ENCODE measurements at places on chromosomes 6 and 20.

GRCh38 chr20:20410678-20411077 lies 42.8 kb downstream of the INSM1 start:
- no peak for DNase-seq

GRCh38 chr6:5540370-5540769 lies 279.1 kb downstream of the FARS2 start:
- no peak for DNase-seq

DNA sequence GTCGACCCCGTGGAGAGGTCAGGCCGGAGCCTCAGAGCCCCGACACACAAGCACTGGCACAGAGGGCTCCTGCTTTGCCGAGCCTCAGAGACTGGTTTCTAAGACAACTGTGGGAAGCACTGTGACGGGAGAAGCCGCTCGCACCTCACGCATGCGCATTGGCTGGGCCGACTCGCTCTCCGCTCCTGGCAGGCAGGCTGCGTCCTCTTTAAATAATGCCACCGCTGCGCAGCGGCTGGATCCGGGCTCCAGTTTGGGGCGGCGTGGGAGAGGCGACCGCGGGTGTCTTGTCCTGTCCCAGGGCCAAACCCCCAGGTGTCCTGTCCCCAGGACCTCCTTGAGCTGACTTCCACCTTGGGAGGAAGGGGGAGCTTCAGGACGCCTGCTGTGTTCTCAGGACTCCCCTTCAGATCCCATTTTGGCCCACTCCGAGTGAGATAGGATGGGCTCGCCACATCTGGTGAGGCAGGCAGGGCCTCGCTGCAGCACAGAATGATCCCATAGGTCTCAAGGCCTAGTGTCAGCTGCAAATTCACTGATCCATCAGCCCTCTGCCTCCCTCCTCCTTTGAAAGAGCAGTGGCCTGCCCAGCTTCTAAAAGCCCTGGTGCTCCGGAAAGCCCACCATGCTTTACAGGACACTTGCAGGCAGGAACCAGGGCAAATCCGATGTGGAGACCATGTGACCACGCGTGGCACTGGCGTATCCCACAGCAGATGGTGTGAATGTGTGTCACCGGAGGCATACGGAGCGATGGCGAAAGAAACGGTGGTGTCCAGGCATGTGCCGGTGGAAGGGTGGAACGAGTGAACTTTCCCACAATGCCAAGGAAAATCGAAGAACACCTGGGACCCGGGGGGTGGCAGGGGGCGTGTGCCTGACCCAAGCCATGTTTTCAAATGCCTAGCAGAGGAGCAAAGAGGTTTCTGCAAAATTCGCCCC lies 169.3 kb upstream of the ZNF337 start:
- DNase-seq = peak; percentile 5

DNA sequence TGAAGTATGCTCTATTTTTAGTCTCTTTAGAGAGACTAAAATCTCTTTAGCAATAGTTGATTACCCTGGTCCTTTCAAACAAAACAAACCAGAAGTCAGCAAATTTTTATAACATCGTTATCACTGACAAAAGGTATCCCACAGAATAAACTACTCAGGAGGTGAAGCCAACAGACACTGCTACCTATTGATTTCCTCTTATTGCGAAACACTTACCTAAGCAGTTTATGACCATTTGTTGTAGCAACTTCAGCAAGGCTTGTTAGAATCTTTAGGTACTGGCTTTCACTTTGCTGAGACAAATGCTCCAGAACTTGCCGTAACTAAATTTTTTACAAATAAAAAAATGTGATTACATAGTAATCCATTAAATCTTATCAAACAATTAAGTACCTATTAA lies 64.4 kb downstream of the HACE1 start:
- no peak for DNase-seq

GRCh38 chr6:17972074-17972952 lies 15.1 kb downstream of the KIF13A start:
- no peak for DNase-seq

DNA sequence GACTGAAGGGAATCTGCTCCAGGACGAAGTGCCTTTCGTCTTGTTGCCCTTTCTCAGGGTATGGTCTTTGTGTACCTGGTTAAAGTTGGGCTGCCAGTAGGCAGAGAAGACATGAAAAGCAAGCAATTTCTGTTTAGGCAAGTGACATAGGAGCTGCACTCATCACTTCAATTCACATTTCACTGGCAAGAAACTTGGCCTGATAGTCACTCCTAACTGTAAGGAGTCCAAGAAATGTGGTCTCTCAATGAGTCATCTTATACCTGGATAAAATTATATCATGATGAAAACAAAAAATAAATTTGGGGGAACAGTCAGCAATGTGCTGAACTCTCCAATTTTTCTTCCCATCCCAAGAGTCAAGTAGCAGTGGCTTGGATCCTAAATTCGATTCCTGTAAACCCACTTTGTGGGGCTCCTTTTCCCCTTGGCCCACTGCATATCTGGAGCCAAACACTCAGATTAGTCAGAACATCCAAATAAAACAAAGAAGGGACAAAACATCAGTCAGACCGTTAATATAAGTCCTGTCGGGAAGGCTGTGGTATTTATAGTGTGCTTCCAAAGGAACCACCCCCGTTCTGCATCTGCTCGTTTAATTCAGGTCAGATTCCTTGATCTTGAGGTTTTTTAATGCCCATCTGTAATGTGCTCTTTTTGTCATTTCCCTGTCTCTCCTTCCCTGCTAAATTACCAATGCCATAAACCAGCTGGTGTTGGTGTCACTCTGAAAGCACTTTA lies 5.0 kb upstream of the GABRR1 start:
- DNase-seq = no peak

DNA sequence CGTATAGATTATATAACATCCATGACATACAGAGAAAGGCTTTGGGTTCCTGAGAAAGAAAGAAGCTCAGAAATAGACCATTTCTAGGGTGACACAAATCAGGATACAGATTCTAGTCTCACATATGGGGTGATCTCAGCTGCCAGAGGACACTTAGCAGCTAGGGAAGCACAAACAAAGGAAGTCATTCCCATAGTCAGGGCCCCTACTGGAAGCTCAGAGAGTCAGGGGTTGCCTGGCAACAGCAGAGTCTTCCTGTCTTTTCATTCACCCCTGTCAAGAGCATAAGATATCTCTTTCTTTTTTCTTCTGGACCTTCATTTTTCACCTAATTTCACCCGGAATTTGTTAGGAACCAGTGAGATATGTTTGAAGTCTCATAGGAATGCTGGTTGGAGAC lies 81.9 kb upstream of the IYD start:
- DNase-seq = no peak

- no peak for DNase-seq
Observed at GRCh38 chr6:111291336-111292259, 191.4 kb downstream of the REV3L start.

DNA sequence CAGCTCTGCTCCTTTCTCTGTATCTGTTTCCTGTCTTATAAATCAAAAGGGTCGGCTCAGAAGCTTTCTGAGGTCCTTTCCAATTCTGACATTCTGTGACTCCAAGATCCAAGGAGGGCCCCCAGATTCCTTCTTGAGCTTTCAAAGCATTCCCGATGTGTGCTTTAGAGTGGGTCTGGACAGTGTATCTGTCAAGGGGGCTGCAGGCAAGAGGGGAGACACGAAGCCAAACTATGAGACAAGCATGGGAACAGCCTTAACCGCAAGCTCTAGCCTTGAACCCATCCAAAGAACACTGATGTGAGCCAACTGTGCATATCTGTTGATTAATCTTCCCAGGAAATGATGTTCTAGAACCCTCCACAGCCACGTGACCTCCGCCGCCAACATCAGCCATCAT lies 73.8 kb downstream of the TSHZ2 start:
- no peak for DNase-seq

DNA sequence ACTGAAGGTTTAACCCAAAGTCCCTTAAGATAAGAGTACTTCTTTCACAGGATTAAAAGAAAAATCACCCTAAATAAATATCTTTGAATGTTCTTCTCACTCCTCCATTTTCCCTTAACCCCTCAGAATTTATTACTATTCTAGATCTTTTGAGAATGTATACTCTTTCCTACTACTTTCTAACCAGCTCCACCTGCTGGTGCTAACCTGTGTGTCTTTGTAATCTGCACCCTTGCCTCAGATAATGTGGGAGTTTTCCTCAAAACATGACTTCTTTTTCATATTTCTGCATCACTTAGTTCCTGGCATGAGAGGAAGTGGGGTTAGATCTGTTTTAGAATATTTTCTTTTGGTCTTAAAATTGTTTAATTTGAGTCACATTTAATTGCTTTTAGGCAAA lies 394.2 kb downstream of the BMP2 start:
- DNase-seq = no peak

- DNase-seq = no peak
Observed at GRCh38 chr6:63685446-63686379, 50.1 kb downstream of the PHF3 start.

DNA sequence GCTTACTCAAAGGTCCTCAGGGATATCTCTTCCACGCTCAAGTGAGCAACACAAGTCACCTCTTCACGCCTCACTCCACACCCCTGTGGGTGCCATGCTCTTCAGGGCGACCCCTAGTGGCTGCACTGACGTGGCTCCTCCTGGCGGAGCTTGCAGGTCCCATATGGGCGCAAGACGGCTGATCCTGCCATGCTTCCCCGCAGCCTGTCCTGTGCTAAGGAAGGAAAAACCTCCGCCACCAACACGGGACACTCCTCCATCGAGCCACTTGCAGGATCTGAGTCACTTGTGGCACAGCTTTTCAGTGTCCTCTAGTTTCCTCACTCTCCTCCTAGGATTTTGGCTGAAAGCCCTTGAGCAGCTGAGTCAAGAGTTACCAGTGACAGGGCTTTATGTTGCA lies 90.7 kb downstream of the KHDC1L start:
- peak; percentile 11 for DNase-seq

DNA sequence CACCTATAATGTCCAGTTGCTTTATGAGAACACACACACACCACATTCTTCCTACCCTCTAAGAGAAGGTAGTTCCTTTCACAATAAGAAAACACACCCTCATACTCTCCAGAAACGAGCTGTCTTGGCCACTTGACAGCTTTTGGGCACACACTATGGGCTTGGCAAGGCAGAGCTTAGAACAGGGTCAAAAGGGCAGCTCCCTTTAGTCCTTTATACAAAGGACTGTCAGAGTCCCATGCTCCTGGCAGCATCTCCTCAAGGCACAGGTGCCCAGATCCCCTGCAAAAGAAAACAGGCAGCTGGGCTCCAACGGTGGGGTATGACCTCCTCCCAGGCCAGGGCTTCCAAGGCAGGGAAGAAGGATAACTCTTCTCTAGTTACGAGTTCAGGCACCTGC lies 4.9 kb upstream of the LYRM2 start:
- no peak for DNase-seq

DNA sequence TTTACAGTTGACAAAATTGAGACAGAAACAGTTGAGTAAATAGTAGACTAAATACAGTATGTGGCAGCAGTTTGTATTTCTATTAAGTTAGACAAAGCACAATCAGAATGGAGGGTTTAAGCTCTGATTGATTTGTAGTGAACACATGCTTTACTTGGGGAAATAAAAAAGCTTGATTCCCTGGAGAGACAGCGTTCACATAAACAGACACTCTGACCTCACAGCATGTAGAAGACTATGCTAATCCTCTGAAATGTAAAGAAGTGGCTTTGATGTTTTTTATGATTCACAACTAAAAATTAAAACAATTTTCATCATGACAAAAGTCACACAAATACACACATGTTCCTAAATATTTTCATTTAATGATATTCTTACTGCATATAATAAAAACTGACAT lies 126.9 kb upstream of the FAM83B start:
- no peak for DNase-seq

DNA sequence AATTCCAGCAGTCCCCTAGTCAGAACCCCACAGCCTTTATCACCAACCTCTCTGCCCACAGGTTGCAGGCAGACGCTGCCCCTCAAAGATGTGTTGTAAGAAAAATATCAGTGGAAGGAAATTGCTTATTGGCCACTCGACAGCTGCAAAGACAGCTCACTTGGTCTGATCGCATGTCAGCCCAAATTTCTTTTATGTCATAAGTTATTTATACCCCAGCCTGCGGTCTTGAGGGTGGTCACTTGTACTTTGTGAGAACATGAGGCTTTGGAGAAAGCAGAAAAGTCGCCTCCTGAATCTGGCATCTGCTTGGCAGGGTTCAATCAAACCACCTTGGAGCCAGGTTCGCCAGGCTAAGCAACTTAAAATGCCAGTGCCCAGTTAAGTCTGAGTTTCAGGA lies 236.5 kb upstream of the CDH4 start:
- no peak for DNase-seq

GRCh38 chr20:33662172-33662571 lies at the start of gene C20orf144:
Gene C20orf144 (plus strand): TSS chr20:33662327. CDS start chr20:33662346, 19 bp downstream.
- no peak for DNase-seq

All from RCC 7860 (cell line).